ENCODE measurements at places on chromosomes 7 and 10.

- DNase-seq = no peak
Observed at GRCh38 chr10:6507311-6507710, 72.8 kb downstream of the PRKCQ start.

GRCh38 chr10:58951746-58952145, 224.7 kb upstream of the PHYHIPL start:
- no peak for DNase-seq

GRCh38 chr7:77428777-77429231, 12.7 kb upstream of the GSAP start:
- DNase-seq = no peak

GRCh38 chr10:33395201-33395600, 60.7 kb upstream of the NRP1 start:
- no peak for DNase-seq

GRCh38 chr10:61000769-61001730, 57.1 kb upstream of the RHOBTB1 start:
- no peak for DNase-seq

DNA sequence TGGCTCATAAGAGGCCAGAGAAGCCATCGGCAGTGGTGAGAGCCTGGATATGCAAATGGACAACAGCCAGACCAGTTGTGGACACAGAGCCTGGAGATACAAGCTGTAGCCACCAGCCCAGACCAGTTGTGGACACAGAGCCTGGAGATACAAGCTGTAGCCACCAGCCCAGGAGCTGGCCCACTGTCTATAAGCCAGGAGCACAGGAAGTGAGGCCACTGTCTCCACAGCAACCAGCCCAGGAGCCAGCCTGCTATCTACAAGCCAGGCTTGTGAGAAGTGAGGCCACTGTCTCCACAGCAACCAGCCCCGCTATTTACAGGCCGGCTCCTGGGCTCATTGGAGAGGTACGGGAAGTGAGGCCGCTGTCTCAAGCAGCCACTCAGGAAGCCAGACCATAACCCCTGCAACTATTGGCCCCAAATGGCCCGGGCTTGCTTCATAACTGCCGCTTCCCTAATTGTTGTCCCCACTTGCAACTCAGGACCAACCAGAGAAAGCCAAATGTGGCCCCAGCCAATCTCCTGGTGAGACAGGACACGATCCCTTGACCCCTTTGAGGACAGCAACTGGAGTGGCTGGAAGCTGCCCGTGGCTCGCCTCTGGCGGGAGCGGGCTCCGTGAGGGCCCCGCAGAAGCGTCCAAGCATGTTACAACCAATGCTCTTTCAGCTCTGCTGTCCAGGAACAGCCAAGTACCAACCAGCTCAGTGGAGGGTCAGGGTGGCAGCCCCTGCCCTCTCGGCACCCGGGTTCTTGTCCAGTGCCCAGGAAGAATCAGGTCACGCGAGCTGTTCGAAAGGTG, 44.1 kb upstream of the CNPY1 start:
- DNase-seq = no peak

GRCh38 chr7:106659166-106659962, 1.6 kb downstream of the CCDC71L start:
- DNase-seq = no peak

GRCh38 chr7:14899030-14899429, 3.5 kb downstream of the DGKB start:
- no peak for DNase-seq

- no peak for DNase-seq
Observed at GRCh38 chr10:1156616-1156886, 100.4 kb downstream of the WDR37 start.

GRCh38 chr10:4519658-4520402, 306.2 kb upstream of the AKR1E2 start:
- no peak for DNase-seq

DNA sequence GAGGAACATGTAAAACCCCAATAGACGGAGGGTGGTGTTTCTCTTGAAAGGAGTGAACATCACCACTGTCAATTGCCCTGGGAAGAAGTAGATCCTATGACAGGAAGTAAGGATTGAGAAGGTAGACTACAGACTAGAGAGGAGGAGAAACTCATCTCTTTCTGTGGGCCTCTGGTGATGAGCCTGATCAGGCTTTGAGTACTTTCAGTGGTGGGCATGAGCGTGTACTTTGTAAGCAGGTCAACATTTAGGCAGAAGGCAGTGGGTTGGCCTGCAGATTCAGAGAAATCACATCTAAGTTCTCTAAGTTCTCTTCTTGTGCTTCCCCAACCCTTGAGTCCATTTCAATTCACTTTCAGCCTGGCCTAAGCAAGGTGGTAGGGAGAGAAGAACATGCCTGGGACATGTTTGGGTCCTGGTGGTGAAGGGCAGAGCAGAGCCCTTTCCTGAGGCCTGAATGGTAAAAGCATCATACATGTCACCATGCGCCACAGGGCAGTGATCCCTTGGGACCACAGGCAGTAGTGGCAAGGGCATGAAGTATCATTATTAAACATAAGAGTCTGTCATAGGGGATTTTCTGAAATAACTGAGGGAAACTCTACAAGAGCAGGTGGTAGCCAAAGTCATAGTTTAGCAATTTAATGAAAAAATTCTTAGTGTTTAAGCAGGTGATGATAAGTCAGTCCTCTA, 56.4 kb upstream of the ANKRD1 start:
- DNase-seq = no peak

GRCh38 chr10:132626761-132627665, 89.4 kb downstream of the INPP5A start:
- DNase-seq = no peak

GRCh38 chr7:111014079-111014478, 76.8 kb upstream of the LRRN3 start:
- DNase-seq = no peak

DNA sequence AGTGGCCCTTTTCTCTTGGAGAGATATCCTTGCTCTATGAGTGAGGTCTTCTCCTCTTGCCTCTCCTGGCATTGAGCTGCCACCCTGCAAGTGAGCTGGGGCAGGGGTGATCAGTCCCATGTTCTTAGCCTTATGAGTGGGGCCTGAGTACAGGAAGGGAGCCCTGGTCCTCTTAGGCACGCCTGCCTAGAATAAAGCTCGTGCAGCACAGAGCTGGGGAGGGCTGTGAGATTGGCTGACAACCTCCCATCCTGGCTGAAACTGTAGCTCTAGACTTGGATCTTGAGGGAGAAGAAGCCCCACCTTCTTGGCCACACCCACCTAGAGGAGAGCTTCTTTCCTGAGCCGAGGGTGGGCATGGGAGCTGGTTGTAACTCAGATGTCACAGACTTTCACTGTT, 305.0 kb upstream of the ZNF32 start:
- no peak for DNase-seq

- DNase-seq = no peak
Observed at GRCh38 chr10:103472005-103472404, 7.0 kb downstream of the CALHM3 start.

- DNase-seq = no peak
Observed at GRCh38 chr10:4186849-4187540, 402.0 kb upstream of the KLF6 start.

GRCh38 chr7:139249179-139249810, 18.3 kb downstream of the UBN2 start:
- DNase-seq = no peak

- DNase-seq = no peak
Observed at GRCh38 chr7:107846324-107846723, 43.3 kb upstream of the SLC26A3 start.

DNA sequence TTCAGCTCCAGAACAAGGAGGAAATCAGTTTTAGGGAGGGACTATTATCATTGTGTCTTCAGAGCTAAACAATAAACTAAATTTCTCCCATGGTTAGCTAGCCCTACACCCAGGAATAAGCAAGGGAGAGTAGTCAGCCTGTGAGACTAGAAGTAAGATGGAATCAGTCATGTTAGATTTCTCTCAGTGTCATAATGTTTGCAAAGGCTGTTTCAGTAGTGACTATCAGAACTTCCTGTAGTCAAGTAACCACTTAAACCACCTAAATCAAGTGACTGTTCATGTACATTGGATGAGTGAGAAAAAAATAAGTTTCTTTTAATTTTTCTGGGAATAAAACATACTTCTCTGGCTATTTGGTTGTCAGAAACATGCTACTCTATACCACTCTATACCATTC, 121.6 kb downstream of the KCND2 start:
- no peak for DNase-seq

DNA sequence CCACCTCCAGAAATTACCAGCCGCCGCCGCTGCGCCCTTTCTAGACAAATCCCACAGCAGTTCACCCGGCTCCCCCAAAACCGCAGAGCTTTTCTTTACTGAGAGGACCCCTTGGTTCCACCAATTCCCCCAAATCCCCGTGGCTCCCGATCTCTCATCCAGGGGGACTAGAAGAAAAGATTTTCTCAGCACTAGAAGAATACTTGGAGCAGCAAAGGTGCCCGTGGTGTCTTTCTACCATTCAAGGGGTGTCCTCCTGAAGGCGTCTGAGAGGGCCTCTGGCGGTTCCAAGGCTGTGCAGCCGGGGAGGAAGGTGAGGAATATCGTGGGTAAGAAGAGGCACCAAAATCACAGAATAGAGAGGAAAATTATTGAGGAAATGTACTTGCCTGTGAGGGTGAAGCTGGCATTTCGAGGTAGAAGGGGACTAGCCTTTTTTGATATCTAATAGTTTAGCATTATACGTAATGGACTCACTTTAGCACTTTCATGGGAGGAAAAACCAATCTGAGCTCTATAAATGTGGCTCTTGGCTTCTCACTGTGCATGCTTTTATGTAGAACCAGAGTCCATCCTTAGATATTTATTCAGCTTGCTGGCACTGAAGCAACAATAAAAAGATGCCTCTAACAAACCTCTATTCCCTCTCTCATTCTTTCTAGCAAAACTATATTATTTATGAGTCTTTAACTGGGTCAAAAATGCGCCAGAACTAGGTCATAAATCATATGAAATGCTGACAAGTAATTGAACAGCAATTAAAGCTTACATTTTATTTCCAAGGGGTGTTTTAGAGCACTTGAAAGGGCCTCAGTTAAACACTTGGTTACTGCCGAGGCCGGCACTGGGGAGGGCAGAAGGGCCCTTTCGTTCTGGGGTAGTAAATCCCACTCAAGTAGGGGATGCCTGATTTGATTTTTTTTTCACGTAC, 13.8 kb upstream of the HOXA2 start:
- no peak for DNase-seq

GRCh38 chr7:116834815-116835504, 27.4 kb upstream of the CAPZA2 start:
- no peak for DNase-seq

GRCh38 chr7:124722292-124722691, 43.3 kb downstream of the GPR37 start:
- no peak for DNase-seq

- DNase-seq = no peak
Observed at GRCh38 chr10:121379013-121379412, 219.2 kb downstream of the FGFR2 start.

GRCh38 chr7:4683043-4683883, 1.2 kb downstream of the FOXK1 start:
- DNase-seq = peak; percentile 9

GRCh38 chr10:95987685-95988426, 55.5 kb upstream of the CCNJ start:
- no peak for DNase-seq

GRCh38 chr7:40881405-40881926, 746.7 kb downstream of the SUGCT start:
- no peak for DNase-seq

- no peak for DNase-seq
Observed at GRCh38 chr7:125256446-125256845, 326.8 kb upstream of the POT1 start.
